ENCODE measurements at places on chromosomes 1 and 21.

- DNase-seq: no peak
Observed at GRCh38 chr1:19074361-19074901, 118.0 kb upstream of the IFFO2 start.

DNA sequence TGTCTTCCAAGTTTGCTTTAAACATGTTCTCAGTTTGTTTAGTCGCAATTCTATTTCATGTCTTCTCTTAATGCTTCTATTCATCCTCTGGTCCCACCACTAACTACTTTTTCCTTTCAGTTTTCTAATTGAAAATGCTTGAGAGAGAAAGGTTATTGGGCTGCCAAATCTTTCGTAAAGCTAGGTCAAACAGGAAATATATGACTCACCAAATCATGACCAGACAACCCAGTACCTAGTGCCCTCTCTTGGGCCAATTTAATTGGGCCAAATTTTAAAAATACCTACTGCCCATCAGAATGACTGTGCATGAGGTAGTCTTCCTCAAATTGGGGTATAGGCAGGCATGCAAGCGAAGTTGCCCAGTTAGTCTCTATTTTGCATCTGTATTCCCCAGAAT, 295.4 kb upstream of the PBX1 start:
- DNase-seq: no peak

DNA sequence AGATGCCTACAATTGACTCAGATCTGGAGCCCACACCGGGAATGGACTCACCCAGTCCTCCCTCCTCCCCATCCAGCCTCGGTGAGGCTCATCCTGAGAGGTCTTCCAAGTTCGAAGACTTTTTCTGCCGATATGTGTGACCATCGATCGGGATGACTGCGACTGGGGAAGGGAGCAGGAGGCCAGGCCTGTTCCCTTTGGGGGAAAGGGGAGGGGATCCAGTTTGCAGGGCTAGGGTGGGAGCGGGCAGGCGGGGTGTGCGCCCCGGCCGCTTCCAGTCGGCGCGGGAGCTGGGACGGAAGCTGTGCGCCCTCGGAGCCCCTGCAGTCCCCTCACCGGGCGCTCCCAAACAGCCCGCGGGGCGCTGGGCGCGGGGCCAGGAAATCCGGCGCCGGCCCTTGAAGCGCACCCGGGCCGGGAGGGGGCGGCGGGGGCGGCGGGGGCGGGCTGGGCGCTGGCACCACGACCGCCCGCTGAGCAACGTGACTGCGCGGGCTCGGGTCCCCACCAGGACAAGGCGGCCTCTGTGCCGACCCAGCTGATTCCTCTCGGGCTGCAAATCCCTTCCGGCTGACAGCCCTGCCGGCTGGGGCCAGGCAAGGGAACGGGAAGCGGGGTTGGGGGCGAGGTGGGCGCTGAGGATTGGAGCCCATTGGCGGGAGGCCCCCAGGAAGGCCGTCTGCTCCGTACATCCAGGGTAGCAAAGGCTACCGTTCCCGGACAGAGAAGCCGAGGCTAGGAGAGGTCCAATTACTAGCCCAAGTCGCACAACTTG, 103.9 kb downstream of the EBNA1BP2 start:
- DNase-seq: peak; percentile 42

- peak; percentile 74 for DNase-seq
Observed at GRCh38 chr21:29164323-29164942, 34.0 kb downstream of the MAP3K7CL start.

DNA sequence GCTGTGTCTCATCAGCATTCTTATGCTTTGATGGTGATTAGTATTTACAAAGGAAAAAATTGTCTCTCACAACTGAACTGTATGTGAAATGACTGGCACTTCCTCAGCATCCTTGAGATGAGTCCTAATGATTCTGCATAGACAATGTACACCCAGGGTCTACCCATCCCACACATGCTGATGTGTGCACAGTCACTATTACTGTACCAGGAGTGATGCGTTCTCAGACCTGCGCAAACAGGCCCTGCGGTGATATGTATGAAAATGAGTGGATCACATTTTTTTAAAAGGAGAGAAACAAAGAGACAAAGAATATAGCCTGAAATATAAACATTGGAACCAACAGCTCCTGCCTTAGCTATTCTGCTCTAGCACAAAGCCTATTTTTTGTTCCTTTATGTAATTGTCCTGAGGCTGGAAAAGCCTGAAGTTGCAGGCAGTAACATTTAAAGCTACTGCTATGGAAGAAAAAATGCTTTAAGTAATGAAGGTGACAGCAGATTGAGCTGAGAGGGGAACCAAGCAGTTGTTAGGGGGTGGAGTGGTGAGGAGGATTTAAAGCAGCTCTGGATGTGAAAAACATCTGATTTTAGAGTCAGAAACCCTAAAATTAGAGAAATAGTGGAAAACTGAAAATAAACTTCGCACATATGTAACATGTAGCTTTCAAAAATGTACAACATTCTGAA, 5.5 kb downstream of the RCAN1 start:
- no peak for DNase-seq

- DNase-seq: no peak
Observed at GRCh38 chr1:2961081-2961480, 60.2 kb upstream of the ACTRT2 start.

DNA sequence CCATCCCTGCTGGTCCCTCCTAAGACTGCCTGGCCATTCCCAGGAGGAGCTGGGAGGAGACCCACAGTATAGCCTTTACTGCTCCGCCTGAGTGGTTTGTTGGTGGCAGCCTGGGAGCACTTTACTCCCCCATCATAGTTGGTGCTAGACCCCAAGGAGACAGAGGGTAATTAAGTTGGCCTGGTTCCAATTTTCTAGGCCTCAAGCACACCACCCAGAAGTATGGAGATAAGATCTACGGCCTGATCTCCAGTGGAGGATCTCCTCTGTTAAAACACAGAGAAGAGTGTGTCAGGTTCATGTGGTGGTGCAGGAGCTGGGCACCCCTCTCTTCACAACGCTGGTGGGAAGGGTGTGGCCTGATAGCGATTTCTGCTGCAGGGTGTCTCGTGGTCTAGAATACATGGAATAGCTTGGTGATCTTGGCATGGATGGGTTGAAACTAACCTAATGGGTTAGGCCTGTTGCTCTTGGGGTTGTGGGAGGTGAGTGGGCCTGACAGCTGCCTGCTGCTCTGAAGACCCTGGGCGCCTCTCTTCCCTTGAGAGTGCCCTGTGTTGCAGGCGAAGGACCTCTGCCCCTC, 68.5 kb downstream of the FASLG start:
- DNase-seq: no peak

DNA sequence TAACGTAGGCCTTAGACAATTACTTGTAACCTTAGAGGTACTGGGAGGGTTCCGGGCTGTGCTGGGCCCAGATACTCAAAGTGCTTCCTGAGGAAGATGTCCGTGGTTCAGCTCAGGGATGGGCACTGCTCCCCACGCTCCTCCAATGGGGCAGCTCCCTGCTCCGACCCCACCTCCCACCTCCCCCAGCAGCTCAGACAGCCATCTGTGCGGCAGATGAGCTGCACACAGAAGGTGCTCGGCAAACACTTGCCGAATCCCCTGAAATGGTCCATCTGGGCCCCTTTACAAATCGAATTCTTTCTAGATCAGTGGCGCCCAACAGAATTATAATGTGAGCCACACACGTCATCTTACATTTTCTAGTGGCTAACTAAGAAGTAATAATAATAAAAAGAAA, 242.4 kb upstream of the RAB4A start:
- DNase-seq: peak; percentile 80

DNA sequence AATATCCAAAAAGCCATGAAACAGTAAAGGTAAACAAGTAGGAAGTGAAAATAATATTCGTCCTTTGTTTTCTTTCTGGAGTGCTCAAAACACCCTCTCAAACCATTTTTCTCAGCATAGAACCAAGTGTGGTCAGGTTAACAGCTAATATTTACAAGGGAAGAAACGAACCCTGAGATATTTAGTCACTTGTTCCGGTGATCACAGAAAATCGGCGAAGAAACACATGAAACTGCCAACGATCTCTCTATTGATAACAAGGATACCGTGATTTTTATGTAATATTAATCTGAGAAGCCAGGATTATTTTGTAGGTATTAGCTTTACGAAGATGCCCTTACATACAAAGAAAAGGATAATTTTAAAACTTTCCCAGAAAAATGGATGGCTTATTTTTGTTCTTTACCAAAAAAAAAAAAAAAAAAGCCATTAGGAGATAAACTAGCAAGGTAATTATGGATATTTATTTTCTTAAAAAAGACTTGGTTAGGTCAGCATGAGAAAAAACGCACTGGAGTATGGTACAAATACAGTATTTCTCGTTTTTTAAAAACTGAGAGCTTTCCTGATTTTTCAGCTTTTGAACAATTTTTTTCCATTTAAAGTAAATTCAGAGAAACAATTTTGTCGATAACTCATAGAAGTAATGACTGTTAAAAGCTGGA, 107.3 kb upstream of the HNRNPU start:
- DNase-seq: peak; percentile 42

- DNase-seq: no peak
Observed at GRCh38 chr1:53478502-53478818, 19.3 kb downstream of the DMRTB1 start.

DNA sequence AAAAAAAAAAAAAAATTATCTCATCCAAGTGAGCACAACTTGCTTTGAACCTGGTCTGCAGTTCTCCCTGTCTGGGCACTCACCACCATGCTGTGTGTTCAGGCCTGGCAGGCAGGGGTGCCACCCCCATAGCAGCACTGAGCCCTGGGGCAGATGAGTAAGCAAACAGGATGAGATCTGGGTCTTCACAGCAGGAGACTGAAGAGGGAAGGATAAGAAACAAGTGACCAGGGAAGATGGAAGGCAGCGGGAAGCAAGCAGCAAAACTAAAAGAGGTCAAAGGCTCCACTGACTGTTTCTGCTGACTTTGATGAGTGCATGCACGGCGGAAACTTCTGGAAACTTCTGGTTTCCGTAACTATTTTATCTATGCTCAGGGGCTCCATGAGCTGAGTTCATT, 133.5 kb upstream of the SOD1 start:
- DNase-seq: no peak

- DNase-seq: peak; percentile 44
Observed at GRCh38 chr1:161196521-161197451, 2.1 kb downstream of the ADAMTS4 start.

- peak; percentile 82 for DNase-seq
Observed at GRCh38 chr1:158071138-158071537, 77.7 kb downstream of the KIRREL1 start.

GRCh38 chr1:20211511-20211931, 25.2 kb upstream of the PLA2G2C start:
- no peak for DNase-seq

DNA sequence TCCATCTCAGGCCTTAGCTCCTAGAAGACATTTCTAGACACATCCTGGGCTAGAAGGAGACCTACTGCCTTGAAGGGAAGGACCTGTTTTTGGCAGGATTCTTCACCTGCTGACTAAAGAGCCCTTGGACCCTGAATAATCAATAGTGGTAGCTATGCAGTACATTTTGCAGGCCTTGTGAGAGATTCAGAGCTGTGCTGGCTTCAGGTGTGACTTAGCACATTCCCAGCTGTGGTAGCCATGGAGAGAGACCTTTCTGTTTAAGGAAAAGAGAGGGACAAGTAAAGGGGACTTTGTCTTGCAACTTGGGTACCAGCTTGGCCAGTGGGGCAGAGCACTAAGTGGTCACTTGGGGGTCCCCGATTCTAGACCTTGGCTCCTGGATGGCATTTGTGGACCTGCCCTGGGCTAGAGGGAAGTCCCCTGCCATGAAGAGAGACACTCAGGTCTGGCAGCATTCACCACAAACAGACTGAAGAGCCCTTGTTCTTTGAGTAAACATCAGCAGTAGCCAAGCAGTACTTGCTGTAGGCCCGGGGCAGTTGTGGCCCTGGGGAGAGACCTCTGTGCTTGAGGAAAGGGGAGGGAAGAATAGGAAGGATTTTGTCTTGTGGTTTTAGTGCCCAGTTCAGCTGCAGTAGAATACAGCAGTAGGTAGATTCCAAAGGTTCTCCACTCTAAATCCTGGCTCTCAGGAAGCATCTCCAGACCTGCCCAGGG, 26.2 kb upstream of the CD1A start:
- no peak for DNase-seq

DNA sequence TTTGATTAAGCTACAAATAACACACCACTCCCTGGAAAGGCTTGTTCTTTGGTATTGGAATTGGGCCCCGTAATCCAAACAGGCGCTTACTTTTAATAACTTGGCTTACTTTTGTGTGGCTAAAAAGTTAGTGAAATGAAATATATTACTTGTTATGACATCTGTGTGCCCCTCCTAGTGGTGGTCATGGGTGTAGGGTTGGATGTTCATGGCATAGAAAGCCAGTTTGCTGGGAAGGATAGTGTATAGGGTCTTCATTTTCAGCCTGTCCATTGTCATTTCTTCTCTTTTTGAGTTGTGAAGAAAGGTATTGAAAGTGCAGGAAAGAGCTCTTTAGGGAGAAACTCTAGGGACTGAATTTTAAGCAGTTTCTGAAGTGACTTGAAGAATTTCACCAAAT, 5.9 kb downstream of the CDC14A start:
- DNase-seq: no peak

DNA sequence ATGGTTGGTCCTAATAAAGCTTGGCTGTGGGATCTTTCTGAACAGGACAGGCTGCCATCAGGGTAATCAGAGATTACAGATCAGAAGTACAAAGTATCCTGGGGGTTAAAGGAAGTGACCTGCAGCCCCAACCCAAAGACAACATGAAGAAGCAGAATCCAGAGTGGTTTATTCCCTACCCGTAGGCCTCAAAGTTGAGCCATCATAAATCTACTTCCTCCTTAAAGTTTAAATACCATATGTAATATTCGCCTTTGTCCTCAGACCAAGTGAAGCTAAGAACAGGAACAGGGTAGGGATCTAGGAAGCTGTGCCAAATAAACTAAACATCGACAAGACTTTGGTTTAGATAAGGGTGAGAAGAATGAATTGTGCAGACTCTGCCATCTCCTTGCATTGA, 15.9 kb upstream of the DHX9 start:
- no peak for DNase-seq

DNA sequence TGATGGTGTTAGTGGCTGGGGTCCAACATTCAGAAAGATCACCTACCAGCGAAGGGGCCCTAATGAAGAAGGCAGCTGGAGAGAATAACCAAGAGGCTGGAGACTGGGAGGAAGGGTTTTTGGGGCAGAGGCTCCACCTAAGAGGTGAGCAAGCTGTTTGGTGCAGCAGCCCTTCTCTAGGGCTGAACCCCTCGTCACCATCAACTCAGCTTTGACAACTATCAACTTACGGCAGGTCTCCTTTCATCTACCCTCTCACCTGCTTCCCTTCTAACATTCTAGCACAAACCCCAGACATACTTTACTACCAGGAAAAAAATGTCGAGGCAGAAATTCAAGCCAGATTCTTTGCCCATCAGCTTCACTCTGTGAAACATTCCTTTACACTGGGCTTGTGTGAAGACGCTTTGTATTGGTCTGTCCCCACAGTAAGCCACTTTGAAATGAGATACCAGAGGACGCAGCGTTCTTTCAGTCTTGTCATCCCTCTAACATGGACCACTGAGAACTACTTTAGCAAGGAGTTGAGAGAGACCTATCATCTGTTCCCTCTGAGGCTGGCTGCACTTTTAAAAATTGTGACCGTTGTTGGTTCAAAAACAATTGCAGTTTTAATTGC, 84.6 kb downstream of the RAVER2 start:
- DNase-seq: no peak

DNA sequence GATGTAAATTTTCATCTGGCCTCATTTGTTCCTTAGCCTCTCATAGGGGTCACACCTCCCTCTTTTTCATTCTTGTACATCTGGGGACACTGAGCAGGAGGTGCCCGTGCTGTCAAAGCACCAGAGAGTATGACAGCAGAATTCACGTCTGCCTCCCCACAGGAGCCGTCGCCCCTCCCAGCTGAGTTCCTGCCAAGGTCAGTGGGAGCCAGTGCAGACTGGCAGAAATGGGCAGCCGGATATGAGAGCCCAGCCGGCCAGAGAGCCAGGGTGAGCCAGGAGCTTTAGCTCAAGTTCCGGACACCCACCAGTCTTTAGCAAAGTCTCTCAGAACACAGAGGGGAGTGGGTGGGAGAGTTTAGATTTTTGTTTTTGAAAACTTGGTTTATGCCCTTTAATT, 21.9 kb downstream of the GPR137B start:
- DNase-seq: no peak
